GM10248 (cell line): ENCODE measurements at places on chromosomes 6 and 20.
A peak's percentile ranks its signal among the peaks of the same experiment; 100 is the strongest.

GRCh38 chr6:56807326-56807988, 147.4 kb upstream of the BEND6 start:
- DNase-seq: no peak

DNA sequence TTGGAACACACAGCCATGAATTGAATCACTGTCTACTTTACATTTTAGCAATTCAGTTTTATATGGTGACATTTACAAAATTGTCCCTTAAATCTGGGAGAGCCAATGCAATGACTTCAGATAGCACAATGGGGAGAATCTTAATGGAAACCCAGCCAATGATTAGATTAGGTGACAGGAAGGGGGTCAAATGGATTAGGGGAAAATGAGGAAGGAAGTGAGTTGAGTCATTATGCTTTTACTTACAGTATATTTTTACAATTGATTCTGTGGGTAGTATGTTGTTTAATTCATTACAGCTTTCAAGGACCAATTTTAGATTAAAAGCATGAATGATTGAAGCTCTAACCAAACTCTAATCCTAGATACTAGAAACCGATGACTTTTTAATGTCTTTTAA, 229.8 kb downstream of the SOX4 start:
- DNase-seq: no peak

DNA sequence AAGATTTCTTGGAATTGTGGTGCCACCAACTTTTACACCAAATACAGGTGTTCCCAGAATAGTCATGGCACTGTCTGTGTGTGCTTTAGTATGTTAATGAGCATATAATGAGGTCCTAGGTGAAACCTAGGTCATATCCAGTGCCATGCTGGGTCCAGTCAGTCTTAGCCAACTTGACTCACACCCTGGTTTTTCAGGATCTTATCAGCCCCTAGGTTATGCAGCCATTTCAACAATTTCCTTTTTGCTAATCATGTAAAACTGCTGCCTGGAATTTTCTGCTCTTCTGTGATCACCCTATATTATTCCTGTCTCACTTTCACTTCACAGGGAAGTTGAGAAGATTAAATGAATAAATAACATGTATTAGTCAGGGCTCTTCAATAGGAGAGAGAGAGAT, 23.7 kb downstream of the SDHAF4 start:
- DNase-seq: no peak

DNA sequence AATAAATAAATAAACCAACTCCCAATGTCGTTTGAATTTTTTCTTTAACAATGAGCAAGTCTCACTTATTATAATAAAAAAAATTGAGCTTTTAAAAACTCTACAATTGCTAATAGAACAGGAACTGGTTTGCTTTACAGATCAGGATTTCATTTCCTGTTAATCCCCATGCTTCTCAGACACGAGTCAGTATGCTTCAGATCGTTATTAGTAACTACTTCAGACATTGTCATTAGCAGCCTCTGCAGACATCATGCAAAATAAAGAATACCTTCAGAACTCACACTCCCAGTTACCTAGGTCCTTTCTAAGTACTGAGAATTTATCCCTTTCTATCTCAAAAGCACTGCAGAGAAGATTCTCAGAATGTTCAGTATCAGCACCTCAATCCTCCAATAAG, 10.0 kb upstream of the FAM210B start:
- no peak for DNase-seq

DNA sequence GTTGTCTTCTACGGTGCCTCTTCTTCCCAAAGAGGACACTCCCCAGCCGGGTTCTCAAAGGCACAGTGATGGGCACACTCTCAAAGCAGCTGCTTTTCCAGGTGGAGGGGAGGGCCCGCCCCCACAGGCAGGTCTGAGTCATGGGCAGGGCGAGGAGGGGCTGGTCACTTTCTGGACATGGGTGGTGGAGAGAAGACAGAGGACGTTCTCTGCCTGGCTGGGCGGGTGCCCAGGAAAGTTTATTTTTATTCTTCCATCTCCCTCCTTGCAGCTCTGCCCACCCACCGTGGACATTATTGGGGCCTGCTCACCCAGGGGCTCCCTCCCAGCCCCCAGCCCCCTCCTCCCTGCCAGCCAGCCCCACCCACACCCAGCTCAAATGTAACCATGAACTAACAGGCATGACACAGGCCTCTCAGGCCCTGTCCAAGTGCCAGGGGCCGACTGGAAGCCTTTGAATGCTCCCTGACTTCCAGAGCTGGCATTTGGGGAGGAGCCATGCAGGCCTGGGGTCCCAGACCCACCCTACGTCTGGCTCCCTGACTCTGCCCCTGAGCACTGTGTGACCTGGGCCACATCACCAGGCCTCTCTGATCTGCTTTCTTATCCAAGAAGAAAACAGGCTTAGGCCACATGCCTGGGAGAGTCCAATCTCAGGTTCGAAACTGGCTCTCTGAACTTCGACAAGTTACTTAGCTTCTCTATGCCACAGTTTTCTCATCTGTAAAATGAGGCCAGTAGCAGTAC, 8.0 kb downstream of the TGM2 start:
- no peak for DNase-seq

DNA sequence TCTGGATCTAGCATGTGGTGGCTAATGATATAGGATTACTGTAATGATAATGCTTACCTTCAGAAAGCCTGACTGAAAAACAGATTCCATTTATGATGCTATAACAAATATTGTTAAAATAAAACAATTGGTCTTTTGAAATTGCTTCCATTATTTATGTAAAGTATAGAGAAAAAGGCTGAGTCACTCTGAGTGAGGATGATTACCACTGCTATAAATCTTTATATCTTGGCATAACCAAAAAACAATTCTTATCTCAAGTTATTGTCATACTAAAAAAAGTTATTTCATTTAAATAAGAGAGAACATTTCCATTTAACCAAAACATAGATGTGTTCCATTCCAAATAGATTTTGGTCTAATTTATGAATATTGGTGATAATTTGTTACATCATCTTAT, 53.0 kb upstream of the DST start:
- DNase-seq: no peak

DNA sequence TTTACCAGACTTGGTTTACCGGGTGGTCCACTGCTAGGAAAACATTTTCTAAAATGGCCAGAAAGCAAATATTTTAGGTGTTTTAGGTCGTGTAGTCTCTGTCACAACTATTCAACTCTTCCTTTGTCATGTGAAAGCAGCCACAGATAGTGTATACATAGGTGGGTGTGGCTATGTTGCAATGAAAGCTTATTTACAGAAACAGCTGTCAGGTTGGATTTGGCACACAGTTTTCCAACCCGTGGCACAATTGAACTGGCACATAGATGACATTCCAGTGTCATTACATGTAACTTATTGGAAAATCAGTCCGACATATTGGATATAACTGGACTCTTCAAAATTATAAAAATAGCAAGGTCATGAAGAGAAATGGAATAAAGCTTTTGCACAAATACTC, 68.9 kb upstream of the KCNQ5 start:
- DNase-seq: no peak

DNA sequence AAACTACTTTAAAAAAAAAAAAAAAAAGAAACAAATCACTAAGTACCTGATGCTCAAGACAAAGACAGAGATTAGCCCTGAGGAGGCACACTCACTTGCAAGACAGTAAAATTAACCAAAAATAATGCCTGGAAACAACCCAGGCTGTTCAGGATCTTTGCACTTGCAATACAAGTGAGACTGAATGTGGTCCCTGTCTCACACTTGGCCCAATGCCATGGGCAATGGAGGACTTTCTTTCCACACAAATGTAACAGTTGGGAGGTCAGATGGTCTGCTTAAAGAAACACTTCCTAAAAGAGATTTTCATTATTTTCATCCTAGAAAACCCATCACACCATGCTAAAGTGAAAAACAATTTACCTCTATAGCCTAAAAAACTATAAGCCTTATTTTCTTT, 16.2 kb downstream of the STAU1 start:
- no peak for DNase-seq

DNA sequence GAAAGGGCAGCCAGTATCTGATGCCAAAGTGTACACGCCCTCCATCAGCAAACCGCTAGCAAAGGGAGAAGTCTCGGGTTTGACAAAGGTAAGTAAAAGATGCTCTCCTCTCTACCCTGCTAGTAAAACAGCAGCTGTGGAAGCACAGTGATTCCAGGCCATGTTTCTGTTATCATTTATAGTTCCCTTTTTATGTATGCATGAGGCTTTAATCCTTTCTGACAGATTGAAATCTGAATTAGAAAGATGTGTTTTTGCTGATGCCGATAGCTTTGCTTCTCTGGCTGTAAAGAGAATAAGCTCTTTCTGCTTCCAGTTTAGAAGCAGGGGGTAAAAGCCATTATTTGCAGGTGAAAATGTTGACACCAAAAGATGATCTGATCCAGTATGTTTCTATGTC, 392.4 kb upstream of the SOX4 start:
- DNase-seq: no peak

- DNase-seq: no peak
Observed at GRCh38 chr6:158552796-158553138, 7.1 kb upstream of the TMEM181 start.

GRCh38 chr6:114740547-114740946, 397.7 kb upstream of the HS3ST5 start:
- DNase-seq: no peak

DNA sequence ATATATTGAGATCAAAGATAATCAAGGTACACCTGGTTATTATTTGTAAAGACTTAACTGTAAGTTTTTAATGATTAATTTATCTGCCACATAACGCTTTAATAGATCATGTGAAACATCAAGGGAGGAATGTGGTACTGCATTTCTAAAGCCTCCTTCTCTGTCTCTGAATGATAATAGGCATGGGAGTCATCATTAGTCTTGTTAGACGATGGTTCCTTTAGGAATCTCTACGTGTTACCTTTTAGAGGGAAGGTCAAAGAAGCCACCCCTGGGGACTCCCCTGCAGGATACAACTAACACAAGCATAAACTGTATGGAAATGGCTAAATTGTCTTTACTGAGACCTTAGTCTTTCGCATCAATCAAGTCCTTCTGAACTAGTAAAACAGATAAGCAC, 173.6 kb upstream of the MCHR2 start:
- no peak for DNase-seq

- DNase-seq: peak; percentile 25
Observed at GRCh38 chr6:163180874-163181541, 233.5 kb upstream of the QKI start.

GRCh38 chr6:70531133-70531532, 35.6 kb upstream of the SDHAF4 start:
- DNase-seq: no peak

- no peak for DNase-seq
Observed at GRCh38 chr6:21748343-21749056, 154.9 kb downstream of the SOX4 start.

DNA sequence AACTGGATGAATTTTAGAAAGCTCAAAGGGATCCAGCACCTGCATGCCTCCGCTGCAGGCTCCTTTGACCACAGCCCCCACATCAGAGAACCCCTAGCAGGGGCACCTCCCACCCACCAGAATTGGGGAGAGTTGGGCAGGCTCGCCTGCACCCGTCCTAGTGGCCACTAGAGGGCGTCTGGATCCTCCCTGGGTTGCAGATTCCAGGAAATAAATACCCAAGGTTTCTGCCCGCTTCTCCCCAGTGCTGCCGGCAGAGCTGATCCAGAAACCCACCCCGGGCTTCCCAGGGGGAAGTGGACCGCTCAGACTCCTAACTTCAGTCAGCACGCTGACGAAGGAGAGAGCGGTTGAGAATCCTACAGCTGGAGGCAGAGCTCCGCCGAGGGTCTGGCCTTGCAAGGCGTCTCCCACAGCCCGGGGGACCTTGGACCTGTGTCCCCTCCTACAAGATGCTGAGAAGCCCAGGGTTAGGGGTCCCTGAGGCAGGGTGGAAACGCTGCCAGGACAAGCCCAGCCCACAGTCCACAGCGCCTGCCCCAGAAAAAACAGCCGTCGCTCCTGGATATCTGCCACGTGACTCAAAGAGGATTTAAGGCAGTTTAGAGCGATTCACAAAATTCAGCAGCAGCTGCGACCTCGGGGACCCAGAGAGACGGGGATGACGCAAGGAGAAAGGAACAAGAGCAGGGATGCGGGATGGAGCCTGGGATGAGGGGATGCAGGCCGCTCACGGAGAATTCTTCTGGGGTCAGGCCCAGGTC, 32.6 kb upstream of the PHACTR3 start:
- DNase-seq: peak; percentile 82

GRCh38 chr6:35165630-35166071, 24.5 kb upstream of the TCP11 start:
- peak; percentile 36 for DNase-seq

- no peak for DNase-seq
Observed at GRCh38 chr6:161833099-161833860, 559.4 kb upstream of the AGPAT4 start.

GRCh38 chr6:44133003-44133931, 5.9 kb downstream of the TMEM63B start:
- no peak for DNase-seq
